Activated T-cell treated with anti-CD3 and anti-CD28 coated beads, Interleukin-2, amount 50 U/mL, for 24 hours (primary cell): ENCODE measurements at places on chromosomes 2 and 18.

DNA sequence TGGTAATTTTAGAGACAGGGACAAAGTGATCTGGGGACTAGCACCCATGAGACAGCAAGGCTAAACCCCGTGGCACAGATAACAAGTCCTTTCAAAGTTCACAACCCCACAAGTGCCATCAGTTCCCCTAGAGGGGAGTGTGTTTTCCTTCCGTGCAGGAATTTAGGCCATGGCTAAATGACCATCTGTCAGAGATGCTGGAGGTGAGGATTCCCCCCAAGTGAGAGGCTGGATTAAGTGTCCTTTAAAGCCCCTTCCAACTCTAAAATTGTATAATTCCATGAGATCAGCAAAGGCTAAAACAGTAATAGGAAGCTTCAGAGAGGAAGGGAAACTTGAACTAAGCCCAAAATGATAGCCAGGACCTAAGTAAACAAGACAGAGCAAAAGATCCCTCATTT is 8.7 kb downstream of the FEZ2 start:
- no peak for DNase-seq

DNA sequence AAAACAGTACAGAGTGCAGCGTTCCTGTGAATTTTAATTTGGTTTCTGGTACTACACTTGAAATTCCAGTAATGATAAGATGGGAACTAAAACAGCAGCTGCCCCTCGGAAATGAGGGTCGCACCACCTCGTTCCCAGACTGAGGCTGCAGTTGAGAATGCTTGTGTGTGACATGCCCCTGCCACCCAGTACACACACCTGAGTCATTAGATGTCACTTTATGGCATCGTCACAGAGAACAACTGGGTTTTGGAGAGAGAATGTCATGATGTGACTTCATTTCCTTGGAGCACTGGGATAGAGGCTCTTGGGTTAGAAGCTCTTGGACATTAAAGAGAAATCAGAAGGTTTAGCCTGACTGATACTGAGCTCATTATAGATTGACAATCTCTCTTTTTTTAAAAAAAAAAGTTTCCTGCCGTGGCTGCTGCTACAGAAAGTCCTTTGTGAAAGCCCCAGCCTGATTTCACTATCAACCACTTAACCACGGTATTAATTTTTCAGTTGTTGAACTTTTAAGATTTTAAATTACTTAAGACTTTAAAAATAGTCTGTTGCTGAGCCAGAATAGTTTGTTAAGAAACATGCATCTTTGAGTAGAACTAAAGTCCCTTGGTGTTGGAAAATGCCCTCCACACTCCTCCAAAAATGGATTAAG is 24.5 kb downstream of the BCL2L11 start:
- DNase-seq = no peak

DNA sequence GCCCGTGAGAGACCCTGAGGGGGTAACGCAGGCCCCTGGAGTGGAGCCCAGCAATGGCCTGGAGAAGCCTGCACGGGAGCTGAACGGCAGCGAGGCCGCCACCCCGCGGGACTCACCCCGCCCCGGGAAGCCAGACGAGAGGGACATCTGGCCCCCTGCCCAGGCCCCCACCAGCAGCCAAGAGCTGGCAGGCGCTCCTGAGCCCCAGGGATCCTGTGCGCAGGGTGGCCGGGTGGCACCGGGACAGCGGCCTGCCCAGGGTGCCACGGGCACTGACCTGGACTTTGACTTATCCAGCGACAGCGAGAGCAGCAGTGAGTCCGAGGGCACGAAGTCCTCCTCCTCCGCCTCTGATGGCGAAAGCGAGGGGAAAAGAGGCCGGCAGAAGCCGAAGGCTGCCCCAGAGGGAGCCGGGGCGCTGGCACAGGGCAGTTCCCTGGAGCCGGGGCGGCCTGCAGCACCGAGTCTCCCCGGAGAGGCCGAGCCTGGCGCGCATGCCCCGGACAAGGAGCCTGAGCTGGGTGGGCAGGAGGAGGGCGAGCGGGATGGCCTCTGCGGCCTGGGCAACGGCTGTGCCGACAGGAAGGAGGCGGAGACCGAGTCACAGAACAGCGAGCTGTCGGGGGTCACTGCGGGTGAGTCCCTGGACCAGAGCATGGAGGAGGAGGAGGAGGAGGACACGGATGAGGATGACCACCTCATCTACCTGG is 35.1 kb downstream of the CTDP1 start:
- no peak for DNase-seq

DNA sequence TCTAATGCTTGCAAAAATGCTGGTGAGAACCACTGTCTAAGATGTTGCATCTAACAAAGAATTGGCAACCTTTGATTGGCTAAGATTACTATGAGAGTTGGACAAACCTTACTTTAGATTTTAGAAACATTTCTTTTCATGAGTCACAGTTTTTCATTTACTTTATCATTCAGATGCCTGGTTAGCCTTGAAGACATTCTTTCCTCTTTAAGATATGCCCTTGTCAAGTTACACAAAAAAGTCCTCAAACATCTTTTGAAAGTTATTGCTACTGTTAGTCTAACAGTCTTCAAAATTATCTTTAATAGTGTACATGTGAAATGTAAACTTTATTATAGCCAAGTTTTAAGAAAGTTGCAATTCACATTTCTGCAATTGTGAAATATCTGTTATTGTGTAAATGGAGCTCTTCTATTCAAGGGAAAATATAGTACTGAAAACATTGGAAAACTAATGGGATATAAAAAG is 276.3 kb downstream of the RND3 start:
- DNase-seq = no peak

GRCh38 chr2:226970362-226970761 is 134.5 kb downstream of the RHBDD1 start:
- DNase-seq = no peak

DNA sequence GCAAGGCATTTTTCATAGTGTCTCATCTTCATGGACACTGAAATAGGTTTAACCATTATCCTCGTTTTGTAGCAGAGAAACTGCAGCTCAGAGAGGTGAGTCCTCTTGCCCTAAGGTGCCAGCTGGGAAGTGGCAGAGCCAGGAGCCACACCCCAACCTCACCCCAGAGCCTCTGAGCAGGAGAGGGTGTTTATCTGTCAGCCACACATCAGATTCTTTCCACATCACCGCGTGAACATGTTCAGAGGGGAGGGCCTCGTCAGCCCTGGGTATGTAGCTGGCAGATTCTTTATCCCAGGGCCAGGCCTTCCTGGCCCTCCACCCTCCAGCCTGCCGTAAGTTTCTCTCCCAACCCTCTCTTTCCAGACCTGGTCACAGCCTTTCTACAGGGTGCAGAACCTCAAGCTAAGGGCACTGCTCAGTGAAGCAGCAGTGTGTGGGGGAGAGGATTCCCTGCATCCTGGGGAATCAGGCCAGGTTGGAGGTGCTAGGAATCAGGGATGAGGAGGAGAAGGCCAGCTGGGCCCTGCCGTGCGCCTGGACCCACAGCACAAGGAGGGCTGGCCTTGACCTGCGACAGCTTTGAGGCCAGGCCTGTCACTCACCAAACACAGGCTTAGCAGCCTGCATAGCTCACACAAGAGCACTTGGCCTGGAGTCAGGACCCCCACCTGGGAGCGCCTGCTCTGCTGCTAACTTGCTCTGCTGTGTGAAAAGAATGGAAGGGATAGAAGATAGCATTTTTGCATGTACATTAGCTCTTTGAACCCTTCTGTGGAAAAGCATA is 111.3 kb upstream of the MCFD2 start:
- DNase-seq = no peak

DNA sequence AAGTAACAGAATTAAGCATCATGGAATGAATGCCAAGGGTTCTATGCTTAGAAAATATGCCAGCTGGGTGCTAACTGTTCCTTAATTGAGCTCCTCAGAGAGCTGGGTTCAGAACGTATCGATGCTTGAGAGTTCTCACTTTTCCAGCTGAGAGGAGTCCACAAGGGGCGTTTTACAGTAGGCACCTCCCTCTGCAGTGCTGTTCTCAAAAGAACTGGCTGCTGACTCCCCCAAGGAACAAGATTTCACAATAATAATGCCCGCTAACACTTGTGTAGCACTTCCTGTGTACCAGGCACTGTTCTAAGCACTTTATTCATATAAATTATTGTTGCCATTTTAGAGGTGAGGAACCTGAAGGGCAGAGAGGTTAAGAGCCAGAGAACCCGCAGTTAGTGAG is 18.1 kb upstream of the TMEM237 start:
- DNase-seq = no peak

- DNase-seq = no peak
Measured at GRCh38 chr2:201402651-201403562, 45.8 kb upstream of the FLACC1 start.

GRCh38 chr2:174856447-174856846 is 92.2 kb upstream of the CHRNA1 start:
- no peak for DNase-seq

DNA sequence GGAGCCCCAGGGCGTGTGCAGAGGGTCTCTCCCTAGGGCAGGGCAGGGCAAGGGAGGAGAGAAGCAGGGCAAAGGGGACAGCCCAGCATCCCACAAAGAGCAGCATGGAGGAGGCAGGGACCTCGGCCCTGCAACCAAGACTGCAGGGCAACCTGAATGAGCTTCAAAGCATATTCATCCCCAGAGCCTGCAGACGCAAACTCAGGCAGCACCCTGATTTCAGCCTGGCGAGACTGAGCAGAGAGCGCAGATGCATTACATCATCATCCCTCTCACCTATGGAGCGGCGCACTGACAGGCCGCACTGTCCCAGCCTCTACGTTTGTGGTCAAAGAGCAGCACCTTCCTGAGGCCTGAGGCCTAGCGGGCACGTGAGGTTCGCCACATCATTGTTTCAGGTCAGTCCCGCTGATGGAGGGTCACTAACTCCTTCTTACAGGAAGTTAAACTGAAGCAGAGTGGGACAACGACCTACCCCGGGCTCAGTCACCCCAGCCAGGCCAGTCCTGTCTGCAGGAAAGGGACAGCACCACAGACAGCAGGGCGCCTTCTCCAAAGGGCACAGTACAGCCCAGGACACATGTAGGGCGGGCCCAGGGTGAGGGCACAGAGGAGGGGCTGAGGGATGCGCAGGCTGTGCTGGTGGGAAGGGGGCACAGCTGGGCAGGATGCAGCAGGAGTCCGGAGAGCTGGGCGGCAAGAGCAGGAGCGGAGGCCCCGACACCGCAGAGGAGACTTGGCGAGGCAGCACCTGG is 67.2 kb upstream of the RAB6C start:
- no peak for DNase-seq

GRCh38 chr2:172806493-172806892 is 70.8 kb downstream of the RAPGEF4 start:
- DNase-seq = no peak

- no peak for DNase-seq
Measured at GRCh38 chr2:174654419-174654941, 56.9 kb upstream of the WIPF1 start.

- no peak for DNase-seq
Measured at GRCh38 chr2:55887901-55888624, 35.5 kb downstream of the EFEMP1 start.

DNA sequence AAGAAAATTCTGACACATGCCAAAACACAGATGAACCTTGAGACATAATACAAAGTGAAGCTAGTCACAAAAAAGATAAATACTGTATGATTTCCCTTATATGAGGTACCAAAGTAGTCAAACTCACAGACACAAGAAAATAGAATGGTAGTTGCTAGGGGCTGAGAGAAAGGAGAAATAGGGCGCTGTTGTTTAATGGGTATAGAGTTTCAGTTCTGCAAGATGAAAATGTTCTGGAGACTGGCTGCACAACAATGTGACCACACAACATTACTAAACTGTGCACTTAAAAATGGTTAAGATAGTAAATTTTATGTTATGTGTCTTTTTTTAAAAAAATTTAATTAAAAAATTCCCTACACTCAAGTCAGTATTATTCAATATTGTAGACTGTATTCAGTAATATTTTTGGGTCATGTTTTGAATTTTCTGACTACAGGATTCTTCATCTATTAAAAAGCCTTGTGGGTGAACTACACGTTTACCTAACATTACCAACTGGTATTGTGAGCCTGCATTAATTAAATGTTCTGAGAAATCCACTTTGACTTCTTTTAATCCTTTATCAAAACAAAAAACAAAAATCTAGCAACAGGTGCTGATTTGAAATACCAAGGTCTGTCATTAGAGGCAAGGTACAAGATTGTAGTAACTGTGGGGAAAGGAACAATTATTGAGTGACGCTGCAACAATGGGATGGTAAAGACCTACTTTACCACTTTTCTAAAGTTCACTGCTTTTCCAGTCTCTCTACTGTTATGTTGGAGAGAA is 140.8 kb upstream of the ZFP36L2 start:
- no peak for DNase-seq

GRCh38 chr2:162458240-162458639 is 114.3 kb downstream of the GCA start:
- no peak for DNase-seq

DNA sequence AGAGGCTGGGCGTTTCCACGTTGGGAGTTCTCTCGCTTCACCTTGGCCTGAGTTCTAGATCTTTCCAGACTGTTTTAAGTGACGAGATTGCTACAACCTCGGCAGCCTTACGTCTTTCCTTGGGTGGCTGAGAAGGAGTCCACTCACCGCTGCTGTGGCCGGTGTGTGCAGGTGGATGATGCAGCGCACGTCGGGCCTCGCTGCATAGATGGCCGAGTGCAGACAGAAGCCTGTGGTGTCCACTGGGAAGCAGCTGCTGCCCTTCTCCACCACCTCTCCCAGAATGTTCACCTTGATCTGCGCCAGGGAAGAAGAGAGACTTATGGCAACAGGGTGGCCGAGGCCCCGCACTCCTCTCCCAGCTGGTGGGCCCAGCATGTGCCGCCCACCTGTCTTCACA is 75.7 kb downstream of the ADD2 start:
- DNase-seq = no peak

GRCh38 chr2:215918901-215919599 is 94.3 kb downstream of the MREG start:
- no peak for DNase-seq

DNA sequence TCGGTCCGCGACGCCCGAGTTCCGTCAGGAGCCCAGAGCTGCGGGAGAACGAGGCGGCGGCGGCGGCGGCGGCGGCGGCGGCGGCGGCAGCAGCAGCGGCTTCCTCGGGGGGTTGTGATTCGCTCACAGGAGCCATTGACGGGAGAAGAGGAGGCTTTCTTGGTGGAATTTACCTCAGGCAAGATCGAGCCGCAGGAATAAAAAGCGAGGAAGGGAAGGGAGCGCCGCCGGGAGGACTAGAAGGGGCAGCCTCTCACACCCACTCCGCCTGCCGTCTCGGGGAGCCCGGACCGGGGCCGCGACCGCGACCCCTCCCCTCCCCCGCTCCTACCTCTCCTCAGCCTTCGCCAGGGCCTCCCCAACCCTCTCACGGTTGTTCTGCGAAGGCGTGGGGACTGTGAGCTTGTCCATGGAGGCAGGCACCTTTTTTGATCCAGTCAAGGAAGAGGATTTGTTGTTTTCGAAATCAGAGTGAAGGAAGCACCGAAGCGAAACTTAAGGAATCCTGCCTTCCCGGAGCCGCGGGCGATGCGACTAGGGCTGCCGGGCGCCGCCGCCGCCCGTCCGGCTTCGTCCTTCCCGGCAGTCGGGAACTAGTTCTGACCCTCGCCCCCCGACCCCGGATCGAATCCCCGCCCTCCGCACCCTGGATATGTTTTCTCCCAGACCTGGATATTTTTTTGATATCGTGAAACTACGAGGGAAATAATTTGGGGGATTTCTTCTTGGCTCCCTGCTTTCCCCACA is 506 bp downstream of the BMPR2 start:
- peak; percentile 72 for DNase-seq
